ENCODE measurements at places on chromosomes 3 and 15.
A peak's percentile ranks its signal among the peaks of the same experiment; 100 is the strongest.

- DNase-seq: peak; percentile 53
These were observed 536 bp downstream of the SNAPC5 start for GRCh38 chr15:66496951-66497501.

DNA sequence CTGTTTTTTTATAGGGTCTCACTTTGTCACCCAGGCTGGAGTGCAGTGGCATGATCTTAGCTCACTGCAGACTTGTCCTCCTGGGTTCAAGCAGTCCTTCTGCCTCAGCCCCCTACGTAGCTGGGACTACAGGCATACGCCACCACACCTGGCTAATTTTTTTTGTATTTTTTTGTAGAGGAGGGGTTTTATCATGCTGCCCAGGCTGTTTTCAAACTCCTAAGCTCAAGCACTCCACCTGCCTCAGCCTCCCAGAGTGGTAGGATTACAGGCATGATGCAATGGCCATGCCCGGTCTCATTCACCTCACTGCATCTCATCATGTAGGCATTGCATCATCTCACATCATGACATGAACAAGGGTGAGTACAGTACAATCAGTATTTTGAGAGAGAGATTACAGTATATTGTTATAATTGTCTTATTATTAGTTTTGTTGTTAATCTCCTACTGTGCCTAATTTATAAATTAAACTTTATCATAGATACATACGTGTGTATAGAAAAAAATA, 74.3 kb upstream of the EOMES start:
- DNase-seq: no peak

DNA sequence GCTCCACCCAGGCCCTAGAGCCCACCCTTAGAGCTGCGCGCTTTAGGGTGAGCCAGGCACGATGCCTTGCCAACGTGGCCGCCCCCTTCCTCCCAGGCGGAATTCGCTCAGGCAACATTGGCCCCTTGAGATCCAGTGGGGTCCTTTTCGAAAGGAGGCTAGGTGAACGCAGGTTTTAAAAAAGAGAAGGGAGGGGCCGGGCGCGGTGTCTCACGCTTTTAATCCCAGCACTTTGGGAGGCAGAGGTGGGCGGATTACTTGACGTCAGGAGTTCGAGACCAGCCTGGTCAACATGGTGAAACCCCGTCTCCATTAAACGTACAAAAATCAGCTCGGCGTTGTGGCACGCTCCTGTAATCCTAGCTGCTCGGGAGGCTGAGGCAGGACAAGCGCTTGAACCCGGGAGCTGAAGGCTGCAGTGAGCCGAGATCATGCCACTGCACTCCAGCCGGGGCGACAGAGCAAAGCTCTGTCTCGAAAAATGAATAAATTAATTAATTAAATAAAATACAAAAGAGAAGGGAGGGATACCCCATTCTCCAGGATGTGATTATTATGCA, 984 bp upstream of the RPP25 start:
- no peak for DNase-seq

DNA sequence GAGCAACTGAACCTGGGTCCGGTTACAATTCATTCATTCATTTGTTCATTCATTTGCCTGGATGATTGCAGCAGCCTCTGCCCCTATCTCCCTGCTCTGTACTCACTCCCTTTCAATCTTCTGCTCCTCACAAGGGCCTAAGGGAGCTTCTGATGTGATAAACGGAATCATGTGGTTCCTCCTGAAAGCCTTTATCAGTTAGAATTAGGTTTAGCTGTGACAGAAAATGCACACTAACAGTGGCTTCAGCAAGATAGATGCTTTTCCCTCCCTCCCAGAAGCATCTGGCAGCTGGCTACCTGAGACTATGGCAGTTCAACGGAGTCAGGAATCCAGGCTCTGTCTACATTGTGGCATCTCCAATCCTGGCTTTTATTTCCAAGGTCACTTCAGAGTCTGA, 196.0 kb downstream of the ADAMTS9 start:
- no peak for DNase-seq

DNA sequence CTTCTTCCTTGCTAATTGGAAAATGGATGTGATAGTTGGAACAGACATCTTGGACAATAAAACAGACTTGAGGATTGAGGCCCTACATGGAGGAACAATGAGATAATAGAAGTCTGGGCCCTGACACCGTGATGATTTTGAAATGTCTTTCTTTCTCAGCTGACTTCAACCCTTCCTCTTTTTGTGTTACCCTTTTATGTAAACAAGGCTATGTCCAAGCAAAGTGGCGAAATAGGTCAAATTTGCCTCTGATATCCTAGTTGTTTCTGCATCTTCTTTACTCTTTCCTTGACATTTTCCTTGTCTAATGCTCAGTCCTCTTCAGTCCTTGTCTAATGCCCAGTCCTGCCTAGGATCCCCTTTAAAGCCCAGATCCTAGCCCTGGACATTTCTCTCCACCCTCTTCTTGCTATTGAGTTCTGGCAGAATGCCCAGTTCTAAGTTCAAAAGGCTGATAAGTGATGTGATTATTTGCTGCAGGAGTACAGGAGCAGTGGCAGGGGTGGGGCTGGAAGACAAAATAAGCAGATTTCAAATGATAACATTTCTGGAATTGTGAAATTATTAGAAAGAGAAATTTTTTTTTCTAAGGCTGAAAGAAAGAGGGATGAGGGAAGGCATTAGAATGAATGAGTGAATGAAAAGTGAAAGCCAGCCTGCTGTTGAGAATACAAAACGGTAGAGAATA, 6.5 kb upstream of the VPS8 start:
- peak; percentile 24 for DNase-seq

GRCh38 chr15:94164971-94165370, 66.4 kb upstream of the MCTP2 start:
- no peak for DNase-seq

DNA sequence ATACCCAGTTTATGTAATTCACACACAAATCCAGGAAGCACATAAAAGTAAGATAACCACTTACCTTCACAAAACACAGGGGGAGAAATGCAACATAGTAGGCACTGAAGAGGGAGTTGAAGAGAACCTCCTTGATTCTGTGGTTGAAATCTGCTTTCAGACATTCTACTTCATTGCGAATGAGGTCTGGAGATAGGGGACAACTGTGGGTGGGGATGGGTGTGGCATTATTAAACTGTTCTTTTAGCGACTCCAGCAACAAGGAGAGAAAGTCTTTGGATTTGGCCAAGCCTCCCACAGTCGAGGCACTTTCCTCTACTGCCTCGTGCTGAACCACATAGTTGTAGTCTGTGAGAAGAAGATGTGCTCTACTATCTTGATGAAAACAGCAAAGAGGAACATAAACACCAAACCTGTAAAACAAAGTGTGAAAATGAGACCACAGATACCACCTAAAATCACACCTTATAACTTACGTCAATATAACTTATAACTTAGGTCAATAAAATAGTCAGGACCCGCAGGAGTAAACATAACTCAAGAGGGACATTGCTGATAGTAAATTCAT, 25.6 kb downstream of the TMEM39A start:
- no peak for DNase-seq

DNA sequence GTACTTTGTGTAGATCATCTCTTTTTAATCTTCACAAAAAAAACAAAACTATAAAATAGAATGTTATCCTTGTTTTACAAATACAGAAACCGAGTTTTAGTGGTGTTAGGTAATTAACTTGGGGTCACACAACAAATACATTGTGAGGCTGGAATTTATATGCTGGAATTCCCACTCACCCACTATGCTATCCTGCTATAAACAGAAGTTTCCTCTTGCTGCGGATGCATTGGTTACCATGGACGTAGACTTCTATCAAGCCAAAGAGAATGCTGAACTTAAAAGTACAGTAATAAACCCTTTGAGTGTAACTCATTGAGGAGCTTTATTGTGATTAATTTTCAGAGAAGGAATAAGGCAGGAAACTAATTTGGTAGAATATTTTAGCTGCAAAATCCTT, 9.2 kb downstream of the SNAP23 start:
- no peak for DNase-seq

DNA sequence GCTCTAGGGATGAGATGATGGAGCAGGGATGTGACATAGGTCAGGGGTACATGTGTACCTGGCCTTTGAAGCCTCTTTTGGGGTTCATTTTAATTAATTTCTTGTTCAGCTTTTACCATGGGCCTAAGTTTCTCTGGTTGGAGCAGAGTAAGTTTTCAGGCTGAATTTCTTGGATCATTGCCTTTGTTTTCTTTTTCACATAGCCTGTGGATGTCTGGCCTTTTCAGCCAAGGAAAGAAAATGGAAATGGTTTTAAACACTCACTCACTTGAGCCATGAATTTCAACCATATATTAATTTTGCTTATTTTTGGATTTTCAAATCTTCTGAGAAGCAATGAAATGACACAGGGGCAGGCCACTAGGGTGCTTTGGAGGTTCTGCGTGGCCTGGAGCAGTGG, 30.2 kb downstream of the CACNA1D start:
- DNase-seq: no peak

- DNase-seq: no peak
These were observed 69.8 kb upstream of the EOMES start for GRCh38 chr3:27791956-27792355.

DNA sequence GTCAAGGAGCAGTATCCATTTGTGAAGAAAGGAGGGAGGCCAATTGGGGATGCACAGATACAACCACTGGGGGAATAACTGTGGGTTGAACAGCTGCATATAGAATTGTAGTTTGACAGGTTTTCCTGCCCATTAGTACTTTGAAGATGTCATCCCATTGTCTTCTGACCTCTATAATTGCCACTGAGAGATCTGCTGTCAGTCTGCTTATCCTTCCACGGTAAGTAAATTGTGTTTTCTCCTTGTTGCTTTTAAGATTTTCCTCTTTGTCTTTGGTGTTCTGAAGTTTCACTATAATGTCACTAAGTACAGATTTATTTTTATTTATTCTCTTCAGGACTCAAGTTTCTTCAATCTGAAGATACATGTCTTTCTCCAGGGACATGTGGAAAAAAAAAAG, 56.6 kb downstream of the MOBP start:
- no peak for DNase-seq

DNA sequence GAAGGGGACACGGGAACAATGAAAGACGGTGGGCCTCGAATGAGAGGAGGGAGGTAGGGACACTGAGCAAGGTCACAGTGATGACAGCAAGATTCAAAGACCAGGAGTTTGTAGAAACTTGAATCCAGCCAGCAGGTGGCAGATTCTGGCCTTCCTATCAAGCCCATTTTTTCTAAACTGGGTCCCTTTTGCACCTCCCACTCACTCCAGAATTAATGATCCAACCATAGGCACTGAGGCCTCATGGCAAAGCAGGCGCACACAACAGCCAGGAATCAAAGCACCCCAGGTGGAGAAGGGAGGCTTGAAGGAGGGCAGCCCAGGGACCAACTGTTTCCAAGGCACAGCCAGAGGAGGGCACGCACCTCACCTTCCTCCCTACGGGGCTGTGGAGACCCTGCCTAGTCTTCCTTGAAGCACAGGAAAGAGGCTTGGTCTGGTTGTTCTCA, 90.2 kb downstream of the ANP32A start:
- DNase-seq: peak; percentile 69

GRCh38 chr3:130857336-130858026, 36.4 kb upstream of the ATP2C1 start:
- DNase-seq: peak; percentile 60

GRCh38 chr3:48466386-48467109, 20.0 kb downstream of the ATRIP start:
- DNase-seq: no peak

DNA sequence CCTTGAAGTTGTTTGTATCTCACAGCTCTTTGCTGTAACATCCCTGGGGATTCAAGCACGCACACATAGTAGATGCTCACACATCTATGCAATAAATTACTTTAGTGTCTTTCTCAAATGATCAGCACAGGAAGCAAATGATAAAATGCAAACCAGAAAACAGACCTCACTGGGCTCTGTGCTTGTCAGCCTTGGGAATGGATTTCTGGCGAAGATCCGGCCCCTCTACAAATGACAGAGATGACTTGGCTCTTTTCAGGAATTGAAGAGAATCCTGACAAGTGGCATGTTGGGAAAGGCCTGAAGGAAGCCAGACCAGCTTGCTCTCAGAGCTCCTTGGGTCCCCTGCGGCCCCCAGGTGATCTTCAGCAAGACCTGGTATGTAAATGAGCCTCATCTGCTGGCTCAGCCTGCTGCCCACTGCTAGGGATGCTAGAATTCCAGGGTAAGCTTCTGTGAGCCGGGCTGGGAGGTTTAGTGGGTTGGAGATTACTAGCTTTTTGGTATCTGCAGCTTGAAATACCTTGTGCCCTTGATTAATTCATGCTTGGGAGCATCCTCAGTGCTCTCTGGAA, 54.1 kb downstream of the LPP start:
- DNase-seq: no peak

- DNase-seq: no peak
These were observed 11.6 kb downstream of the C15orf39 start for GRCh38 chr15:75213212-75213767.

- no peak for DNase-seq
These were observed 229.7 kb downstream of the SHOX2 start for GRCh38 chr3:157876556-157876955.

DNA sequence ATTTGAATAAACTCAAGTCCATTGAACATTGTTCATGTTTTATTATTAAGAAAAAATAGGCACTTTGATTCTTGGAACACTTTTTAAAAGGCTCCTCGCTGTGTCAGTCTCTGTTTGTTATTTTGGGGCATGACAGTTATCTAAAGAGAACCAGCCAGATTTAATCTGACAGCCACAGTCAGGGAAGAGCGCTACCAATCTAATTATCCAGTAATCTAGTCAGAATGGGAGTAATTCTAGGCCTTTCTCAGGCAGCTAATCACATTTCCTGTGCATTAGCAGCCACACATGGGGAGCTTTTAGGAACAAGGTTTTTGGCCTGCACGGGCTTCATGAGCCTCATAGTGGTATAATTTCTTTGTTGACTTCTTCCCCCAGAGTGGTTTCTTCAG, 362.2 kb downstream of the RBMS3 start:
- DNase-seq: no peak

DNA sequence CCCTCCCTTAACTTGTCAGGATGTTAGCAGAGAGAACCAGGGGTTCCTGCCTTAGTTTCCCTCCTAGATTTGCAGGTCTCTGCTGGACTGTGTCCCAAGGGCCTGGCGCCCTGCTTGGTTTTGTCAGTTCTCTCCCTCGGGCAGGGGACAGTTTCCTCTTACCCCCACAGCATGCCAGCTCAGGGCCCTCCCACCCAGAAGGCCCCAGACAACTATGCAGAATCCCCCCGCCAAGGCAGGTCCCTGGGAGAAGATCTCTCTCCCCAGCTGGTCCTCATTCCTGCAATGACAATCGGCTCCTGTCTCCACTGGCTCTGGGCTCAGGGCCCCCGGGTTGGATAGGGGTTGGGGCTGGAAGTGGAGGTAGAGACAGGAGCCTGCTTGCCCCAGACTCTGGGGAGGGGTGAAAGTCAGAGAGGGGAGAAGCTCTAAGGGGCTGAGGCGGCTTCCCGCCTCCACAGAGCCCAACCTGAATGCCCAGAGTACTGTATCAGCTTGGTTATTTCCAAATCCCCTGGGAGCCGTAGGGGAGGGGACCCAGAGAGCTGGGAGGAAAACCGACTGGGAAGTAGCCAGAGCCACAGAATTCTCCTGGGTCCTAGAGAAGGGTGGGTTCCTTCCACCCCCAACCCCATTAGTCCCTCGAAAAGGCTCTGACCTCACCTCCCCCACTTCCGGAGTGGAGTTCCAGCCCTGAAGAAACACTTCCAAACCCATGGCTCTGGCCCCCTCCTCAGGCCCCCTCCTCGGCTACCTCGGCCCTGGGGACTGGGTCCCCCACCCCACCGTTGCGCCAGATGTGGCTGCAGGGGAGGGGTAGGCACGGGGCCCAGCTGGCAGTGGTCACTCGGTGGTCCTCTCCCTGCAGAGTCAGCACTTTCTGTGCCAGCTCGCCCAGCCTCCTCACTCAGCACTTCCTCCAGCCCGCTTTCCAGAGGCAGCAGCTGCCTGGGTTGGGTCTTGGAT, 3.8 kb upstream of the LOXL1 start:
- DNase-seq: no peak
